ACHN (cell line): ENCODE measurements at places on chromosomes 6 and 20.

DNA sequence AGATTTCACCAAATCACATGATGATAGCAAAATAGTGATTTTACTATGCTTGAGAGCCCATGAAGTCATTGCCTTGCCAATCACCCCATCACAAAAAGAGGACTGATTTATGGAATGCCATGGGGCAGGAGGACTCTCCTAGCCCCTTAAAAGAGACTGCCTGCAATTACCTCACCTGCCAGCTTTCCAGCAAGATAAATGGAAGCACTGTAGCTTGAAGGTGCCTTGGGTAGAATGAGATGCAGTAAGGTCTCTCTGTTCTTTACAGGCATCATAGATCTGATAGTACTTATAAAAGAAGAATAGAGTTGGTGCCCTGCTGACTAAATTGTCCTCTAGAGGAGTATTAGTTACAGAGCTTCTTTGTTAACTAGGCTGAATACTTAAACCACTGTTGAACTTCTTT lies 242.3 kb downstream of the TMEM242 start:
- no peak for DNase-seq

GRCh38 chr20:58717278-58718091 lies 24.9 kb downstream of the NPEPL1 start:
- no peak for DNase-seq

- no peak for DNase-seq
Observed at GRCh38 chr6:73369563-73369962, at the start of gene OOEP. OOEP (minus strand) TSS chr6:73369897; CDS start chr6:73369792, 105 bp downstream.

GRCh38 chr6:55496201-55496600 lies 82.8 kb downstream of the HMGCLL1 start:
- DNase-seq, result no peak

GRCh38 chr6:26225848-26226578 lies 138.8 kb downstream of the HFE start:
- DNase-seq, result no peak

DNA sequence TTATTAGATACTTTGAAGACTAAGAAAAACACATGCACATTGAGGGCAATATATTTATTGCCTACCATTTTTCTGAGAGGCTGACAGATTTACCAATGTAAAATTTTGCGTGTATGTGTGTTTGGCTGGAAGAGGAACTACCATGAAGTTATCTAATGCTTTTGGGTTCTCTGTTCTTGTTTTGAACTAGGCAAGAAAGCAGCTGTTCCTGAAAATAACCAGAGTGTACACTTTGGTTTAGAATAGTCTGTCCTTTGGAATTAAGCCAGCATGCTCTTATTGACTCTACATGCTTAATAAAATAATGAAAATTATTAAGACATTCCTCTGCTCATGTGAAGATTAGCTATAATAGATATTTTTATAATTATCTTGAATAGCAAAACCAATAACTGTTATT lies 129.2 kb downstream of the MYB start:
- DNase-seq, result no peak

DNA sequence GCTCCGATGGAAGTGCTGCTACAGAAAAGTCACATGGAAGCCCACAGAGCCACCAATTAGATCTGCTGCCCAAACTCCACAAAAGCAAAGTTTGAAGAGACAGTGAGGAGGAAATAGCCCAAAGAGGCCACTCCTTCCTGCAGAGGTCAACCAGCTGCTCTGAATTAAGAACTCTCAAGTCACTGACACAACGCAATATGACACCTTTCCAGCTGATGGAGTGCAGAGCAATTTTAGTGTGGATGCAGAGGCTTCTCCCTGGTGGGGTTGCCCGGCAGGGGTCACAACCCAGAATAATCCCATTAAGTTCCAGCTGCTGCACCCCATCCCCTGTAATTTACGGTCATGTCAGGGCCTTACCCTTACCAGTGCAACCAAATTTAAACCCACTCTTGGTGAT lies 361.9 kb upstream of the JARID2 start:
- no peak for DNase-seq

GRCh38 chr6:80541181-80541580 lies 434.7 kb downstream of the BCKDHB start:
- peak; percentile 36 for DNase-seq

DNA sequence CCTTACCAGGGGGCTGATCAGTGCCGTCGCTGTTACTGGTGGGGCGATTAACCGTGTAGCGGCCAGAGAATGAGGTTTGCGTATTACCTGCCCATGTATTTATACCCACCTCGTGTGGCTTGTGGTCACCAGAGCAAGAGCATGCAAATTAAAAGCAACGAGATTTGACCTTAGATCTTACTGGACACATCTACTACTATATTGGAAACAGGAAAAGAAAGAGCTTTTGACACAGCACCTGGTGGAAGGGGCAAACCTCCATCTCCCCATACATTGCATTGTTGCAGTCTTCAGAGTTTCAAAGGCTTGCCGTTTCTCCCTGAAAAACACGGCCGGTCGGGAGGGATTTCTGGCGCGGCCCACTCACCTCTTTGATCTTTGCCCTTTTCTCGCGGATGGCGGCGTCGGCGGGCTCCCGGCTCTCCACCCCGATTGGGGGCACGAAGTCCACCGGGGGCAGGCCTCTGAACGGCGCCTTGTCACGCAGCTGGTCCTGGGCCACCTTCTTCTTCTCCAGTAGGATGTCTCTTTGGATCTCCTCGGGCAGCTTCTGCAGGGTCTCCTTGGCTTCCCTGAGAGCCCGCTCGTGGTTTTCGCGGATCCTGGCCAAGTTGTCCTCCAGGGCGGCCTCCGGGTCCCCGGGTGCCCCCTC lies 1.3 kb downstream of the MAN1A1 start:
- no peak for DNase-seq

DNA sequence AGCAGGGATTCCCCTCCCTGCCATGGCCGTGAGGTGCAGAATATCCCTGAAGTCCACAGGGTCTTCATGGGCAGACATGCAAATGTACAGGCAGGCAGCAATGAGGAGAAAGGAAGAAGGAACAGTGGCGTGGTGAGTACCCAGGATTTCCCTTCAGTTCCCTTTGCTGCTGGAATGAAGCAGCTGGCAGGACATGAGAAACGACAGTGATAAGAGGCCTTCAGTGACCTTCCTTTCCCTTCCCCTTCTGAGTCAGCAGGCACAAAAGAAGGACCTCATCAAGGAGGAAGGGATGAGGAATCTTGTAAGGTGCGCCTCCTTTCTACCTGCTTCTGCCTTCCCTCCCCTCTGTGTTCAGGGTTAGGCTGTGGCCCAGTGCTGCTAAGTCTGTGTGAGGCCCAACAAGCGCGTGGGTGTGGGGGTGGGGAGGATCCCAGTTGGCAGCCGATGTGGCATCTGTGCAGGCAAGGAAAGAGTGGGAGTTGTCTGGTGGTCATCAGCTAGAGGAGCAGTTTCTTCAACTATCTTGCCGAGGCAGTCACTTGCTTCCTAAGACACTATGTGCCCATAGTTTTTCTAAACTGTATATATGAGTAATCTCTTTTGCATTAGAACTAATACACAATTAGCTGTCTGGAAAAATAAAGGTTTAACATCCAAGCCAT lies 29.5 kb upstream of the FBXO9 start:
- no peak for DNase-seq

DNA sequence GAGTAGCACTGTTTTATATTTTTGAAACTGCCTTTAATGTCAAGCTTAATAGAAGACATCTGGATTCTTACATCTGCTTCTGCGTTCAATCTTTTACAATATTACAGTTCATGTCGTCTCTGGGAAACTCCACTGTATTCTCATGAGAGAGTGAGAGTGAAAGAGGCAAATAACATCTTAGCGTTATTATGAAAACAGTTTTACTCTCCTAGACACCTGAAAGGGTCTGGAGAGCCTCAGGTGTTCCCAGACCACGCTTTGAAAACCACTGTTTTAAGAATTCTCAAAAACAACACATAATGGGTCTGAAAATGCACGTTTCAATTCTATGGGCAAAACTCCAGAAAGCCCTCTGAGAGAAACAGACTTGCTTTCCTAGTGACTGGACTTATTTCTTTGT lies 63.3 kb downstream of the ARHGAP18 start:
- no peak for DNase-seq

GRCh38 chr6:116764961-116765841 lies at the start of gene FAM162B:
FAM162B (minus strand) TSS chr6:116765719; CDS start chr6:116765576, 143 bp downstream.
- DNase-seq, result no peak

DNA sequence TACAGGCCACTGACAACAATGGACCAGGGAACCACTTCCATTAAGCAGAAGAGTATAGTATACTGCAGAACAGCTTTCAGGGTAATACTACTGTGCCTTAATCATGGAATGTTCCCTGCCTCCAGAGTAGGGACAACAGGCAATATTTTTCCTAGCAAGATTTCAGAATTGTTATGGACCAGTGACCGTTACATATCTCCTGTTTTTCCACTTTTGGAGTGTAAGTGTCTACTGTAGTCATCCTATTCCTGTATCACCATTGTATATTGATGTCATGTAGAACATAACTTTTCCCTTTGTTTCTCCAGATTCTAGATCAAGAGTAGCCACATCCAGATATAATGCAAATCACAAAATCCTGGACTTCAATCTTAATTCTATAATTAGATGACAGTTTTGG lies 1.9 kb upstream of the GJE1 start:
- no peak for DNase-seq
